ENCODE measurements at places on chromosomes 12 and 14.

GRCh38 chr14:104069541-104069940 lies 16.0 kb upstream of the ASPG start:
- no peak for DNase-seq

- no peak for DNase-seq
Measured at GRCh38 chr14:66709291-66709690, 201.3 kb downstream of the GPHN start.

DNA sequence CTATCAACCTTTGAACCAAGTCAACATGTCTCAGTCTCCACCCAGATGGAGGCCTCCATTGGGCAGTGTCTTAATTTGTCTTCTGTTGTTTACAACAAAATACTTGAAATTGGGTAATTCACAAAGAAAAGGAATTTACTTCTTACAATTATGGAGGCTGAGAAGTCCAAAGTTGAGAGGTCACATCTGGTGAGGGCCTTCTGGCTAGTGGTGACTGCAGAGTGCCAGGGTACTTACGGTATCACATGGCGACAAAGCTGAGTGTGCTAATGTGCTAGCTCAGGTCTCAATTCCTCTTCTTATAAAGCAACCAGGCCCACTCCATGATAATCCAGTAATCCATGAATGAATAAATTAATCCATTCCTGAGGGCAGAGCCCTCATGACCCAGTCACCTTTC lies 4.7 kb downstream of the NID2 start:
- no peak for DNase-seq

GRCh38 chr12:49305762-49306510 lies 11.0 kb downstream of the PRPH start:
- no peak for DNase-seq

- no peak for DNase-seq
Measured at GRCh38 chr12:30794591-30795409, 40.0 kb upstream of the CAPRIN2 start.

DNA sequence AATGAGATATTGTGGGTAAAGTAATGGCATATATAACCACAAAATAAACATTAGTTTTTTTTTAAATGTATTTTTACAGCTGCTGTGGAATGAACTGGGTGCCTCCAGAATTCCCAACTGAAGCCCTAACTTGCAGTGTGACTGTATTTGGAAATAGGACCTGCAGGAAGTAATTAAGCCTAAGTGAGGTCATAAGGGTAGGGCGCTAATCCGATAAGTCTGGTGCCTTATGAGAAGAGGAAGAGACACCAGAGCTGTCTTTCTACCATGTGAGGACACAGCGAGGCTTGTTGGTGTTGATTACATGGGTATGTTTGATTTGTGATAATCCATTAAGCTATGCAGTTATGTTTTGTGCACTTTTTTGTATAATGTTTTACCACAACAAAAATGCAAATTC lies 136.8 kb downstream of the TPH2 start:
- DNase-seq, result no peak
